Stimulated activated CD8-positive, alpha-beta memory T cell treated with anti-CD3 and anti-CD28 coated beads, Interleukin-4, amount 100 ng/mL, for 1 hour (primary cell): ENCODE measurements at places on chromosomes 12 and 14.
A peak's percentile ranks its signal among the peaks of the same experiment; 100 is the strongest.

GRCh38 chr12:44774815-44775411 is 101.2 kb downstream of the NELL2 start:
- peak; percentile 42 for DNase-seq

GRCh38 chr12:64903479-64904152 is 79.2 kb downstream of the TBC1D30 start:
- DNase-seq = no peak

DNA sequence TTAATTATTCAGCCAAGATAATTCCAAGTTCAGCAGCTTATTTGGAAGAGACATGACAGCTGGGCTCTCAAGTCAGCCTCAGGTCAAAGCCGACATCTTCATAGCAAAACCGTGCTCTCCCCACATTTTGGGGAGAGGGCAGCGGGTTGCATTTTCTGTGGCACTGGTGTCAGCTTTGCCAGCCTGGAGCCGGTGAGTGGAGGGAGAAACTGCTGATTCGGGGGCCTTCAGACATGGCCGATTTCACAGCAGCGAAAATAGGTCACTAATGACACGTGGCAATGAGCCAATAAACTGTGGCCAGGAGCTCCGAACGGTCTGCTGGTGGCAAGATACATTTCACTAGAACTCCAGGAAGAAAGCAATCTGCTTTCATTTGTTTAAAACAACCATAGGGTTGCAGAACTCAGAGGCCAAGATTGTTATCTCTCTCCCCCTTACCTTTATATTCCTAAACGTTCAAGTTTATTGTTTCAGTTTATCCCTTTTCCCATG is 173.2 kb downstream of the CAND1 start:
- no peak for DNase-seq

- no peak for DNase-seq
Observed at GRCh38 chr14:105012171-105012985, 8.5 kb downstream of the CDCA4 start.

DNA sequence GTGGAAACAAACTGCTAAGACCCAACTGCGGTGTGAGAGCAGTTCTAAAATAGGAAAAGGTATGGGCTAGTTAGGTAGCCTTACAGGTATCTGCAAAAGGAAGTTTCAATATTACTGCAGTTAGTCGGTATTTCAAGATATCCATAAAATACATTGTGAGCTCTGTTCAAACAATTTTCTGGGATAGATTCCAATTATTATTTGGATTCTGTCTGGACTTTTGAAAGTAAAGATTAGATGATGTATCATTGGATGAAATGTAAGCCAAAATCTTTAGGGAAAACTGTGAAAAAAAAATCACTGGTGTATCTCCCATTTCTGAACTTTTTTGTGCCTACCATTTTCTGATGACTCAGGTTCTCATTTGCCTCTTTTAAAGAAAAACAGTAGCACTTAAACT is 621.6 kb downstream of the CCER1 start:
- no peak for DNase-seq

DNA sequence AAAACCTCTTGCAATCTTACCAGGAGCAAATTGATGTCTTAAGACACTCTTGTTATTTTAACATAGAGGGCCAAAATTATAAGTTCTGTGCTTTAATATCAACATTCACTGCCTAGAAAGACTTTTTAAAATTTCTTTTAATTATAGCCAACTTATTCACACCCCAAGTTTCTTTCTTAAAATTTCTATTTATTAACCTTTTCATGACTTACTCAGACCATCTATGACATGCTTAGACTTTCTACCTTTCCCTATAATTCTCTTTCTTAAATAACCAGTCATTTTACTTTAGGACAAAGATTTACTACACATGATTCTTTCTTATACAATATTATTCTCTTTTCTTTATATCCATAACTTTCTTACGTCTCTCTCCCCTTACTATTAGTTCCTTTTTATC is 220.4 kb downstream of the NUBPL start:
- no peak for DNase-seq

DNA sequence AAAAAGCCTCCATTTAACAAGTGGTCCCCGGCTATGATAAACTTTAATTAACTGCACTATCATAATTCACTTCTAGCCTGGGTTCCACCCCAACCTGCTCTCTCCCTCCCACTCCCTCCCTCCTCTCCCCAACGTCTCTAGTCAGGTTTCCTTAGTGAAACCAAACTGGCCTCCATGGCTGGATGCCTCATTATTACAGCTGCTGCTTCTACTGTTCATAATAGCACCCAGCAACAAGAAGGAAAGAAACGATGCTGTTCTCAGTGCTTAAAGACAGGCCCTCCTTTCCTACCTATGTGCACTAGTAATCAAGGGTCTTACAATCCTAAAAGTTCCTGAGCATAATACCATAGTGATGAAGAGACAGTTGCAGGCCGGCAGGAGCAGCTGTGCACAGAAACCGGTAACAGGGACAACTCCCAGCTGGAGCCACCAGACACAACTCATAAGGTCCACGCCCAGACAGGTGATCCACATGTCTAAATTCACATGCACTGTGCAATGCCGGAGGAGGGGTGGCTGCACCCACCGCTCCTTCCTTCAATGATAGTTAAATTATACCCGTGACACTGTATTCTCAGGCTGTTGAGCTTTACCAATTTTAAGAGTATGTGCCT is 6.2 kb downstream of the IRF2BPL start:
- DNase-seq = no peak

DNA sequence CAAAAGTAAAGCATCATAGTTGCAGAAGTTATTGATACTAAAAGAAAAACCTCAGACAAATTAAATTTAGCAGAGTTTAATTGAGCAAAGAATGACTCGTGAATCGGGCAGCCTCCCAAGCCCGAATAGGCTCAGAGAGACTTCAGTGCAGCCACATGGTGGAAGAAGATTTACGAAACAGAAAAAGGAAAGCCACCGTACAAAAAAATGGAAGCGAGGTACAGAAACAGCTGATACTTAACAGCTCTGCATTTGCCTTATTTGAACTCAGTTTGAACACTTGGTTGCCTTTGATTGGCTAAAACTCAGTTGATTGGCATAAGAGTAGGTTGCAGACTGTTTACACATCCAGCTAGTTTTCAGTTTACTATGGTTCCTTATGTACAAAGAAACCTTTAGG is 12.9 kb downstream of the TTC9 start:
- no peak for DNase-seq

DNA sequence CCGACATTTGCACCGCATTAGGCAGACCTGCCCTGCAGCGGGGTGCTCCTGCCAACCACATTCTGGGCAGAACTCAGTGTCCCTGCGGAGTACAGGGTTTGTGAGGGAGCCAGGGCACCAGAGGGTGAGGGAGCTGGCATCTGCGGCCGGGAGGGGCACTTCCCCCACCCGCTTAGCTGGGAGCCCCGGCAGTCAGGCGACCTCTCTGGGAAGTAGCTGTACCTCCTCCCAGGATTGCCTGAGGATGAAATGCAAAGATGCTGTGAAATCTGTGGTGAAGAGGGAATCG is 58.6 kb downstream of the ANKRD9 start:
- DNase-seq = no peak

GRCh38 chr14:63949696-63950095 is 96.9 kb downstream of the SYNE2 start:
- DNase-seq = no peak

DNA sequence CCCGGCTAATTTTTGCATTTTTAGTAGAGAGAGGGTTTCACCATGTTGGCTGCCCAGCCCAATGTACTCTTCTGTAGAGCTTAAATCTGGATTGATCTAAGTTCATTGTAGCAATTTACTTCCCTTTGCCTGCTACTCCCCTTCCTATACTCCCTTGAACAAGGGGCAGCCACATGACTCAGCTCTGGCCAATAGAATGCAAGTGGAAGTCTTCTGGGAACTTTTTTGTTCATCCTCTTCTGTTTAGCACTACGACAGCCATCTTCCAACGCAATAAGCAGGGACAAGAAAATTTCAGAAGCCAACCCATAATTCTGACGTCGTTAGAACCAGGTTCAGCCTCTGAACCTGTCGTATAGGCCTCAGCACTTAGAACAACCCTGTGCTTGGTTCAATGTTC is 6.4 kb upstream of the RAD52 start:
- no peak for DNase-seq

GRCh38 chr12:3453990-3454680 is 36.9 kb upstream of the PRMT8 start:
- no peak for DNase-seq

- DNase-seq = no peak
Observed at GRCh38 chr14:96567289-96567899, 65.2 kb downstream of the PAPOLA start.

GRCh38 chr12:28865776-28866175 is 283.3 kb upstream of the FAR2 start:
- DNase-seq = no peak

DNA sequence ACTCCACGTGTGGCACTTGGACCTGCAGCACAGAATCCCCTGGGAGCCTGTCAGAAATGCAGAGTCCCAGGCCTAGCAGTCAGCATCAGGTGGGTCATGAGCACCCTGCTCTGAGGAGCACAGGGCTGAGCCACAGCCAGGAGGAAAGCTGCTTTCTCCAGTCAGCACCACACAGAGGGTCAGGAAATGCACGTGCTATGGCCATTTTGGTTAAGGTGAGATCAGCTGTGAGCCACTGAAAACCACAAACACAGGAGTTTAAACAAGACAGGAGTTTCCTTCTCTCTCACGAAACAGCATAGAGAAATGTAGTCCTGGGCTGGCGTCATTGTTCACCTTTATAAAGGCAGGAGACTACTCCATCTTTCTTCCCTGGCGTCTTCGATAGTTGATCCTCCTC is 204.5 kb upstream of the SFSWAP start:
- no peak for DNase-seq

DNA sequence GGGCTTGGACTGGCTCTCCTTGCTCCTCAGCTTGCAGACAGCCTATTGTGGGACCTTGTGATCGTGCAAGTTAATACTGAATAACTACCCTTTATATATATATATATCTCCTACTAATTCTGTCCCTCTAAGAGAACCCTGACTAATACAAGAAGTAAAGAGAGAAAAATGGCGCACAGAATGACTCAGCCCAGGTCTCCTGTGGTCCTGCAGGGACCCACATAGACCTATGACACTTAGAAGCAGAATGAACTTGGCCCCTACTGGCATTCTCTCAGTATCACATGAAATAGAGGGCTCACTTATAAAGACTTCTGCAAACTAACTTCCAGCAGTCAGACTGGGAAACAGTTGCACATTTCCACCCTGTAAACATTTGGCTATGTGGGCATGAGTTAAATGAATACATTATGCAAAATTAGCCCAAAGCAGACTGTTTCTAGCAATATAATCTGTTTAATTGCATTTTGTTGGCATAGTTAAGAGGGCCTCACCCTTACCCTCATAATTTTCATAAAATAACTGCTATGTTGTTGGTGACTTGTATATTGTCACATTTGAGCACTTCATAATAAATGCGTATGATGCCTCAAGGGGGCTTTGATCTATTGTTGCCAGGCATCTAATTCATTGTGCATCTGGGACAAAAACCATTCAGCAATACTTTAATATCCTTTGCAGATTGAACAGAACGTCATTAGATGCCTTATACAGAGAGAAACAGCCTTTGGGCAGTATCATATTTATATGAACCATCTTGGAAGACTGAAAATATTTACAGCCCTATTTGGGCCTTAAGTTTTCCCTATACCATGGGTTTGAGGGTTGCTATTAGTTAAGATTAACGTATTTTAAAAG is 349.7 kb upstream of the DIO2 start:
- DNase-seq = no peak

DNA sequence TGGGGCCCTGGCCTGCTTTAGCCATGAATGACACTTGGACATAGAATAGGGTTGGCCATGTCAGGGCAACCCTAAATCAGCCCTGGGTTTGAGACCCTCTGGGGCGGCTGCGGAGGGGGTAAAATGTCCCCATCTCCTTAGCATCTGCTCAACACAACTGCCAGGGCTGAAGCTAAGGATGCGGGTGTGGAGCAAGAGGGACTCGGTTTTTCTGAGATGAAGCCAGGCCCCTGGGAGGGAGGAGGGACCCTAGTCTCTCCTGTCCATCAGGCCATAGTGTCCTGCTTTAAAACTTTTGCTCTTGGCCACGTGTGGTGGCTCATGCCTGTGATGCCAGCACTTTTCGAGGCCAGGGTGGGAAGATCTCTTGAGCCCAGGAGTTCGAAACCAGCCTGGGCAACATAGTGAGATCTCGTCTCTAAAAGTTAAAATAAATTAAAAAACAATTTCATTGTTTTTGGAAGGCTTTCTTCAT is 778 bp upstream of the C1R start:
- no peak for DNase-seq

GRCh38 chr12:129138776-129139175 is 285.5 kb downstream of the GLT1D1 start:
- DNase-seq = no peak

GRCh38 chr14:74049876-74050495 is 30.8 kb downstream of the BBOF1 start:
- DNase-seq = no peak

DNA sequence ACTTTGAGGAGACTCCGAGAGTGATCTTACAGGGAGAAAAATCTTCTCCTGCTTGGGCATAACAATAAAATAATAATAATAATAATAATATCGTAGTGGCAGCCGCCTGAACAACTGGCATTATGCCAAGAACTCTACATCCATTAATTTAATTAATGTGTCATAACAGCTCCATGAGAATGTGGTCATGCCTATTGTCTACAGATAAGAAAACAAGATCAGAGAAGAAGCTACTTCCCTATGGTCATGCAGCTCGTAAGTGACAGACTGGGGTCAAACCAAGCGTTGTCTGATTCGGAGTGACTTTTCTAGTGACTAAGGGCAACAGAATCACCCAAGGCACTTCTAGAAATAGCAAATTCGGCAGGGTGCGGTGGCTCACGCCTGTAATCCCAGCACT is 11.7 kb downstream of the PROX2 start:
- DNase-seq = no peak

DNA sequence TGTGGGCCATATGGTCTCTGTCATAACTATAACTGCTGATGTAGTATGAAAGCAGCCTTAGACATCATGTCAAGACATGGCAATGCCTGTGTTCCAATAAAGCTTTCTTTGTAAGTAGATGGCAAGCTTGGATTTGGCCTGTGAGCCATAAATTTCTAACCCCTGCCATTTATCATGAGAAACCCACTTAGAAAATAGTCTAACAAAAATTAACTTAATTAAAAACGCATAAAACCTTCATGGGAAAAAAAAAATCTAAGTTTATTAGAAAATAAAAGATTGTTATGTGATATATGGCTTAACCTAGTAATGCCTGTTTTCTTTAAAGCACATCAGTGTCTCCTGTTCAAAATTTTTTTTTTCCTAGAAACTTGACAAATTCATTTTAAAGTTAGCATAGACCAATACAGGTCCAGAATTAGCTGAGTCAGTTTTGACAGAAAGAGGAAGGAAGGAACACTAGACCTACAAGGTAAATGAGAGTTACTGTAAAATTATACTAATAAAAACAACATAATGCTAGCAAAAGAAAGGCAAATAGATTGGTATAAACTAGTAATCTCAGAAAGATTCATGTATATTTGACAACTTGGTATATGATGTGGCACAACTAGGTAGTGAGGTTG is 68.2 kb downstream of the USP15 start:
- DNase-seq = no peak
